CD4-positive, alpha-beta memory T cell (primary cell): ENCODE measurements at places on chromosomes 16 and 17. TPM values are rescaled to one million over a fixed set of nuclear protein-coding genes. Genes with fewer than 3 reads are reported as not detected.

Gene SYCE1L
- polyA plus RNA-seq, result 5.4 TPM

Gene HBM
- not detected for polyA plus RNA-seq

Gene WNK4
- polyA plus RNA-seq, result not detected

Gene CFAP97D1
- not detected for polyA plus RNA-seq

Gene OTOP2
- not detected for polyA plus RNA-seq

Gene ABAT
- polyA plus RNA-seq, result 2.8 TPM

Gene RFNG
- polyA plus RNA-seq, result 6.2 TPM

Gene MATCAP1
- 1.8 TPM for polyA plus RNA-seq

Gene CLEC18C
- not detected for polyA plus RNA-seq

Gene CPSF4L
- polyA plus RNA-seq, result not detected

DNA sequence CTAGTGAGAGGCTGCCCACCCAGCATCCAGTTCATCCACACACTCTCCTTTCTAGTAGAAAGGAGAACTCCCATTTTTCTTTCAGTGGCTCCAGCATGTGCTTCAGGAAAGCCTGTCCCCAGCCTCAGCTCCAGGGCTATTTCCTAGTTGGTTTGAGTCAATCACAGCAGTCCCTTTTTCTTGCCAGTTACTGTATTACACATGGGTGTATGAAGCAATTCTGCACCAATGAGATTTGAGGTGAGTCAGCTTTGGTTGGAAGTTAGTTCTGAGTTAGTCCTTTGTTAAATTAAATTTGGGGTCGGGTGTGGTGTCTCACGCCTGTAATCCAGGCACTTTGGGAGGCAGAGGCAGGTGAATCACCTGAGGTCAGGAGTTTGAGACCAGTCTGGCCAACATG, 24.8 kb downstream of the RAD51D start:
- H3K36me3 ChIP-seq, result no peaks in the 10 kb centered on the region
- no peak overlapping the region for H3K4me3 ChIP-seq
- H3K27me3 ChIP-seq, result no peaks in the 10 kb centered on the region
- H3K4me1 ChIP-seq, result peaks cover 13% of the 10 kb centered on the region
- no peak overlapping the region for H3K27ac ChIP-seq
- DNase-seq, result no peak

GRCh38 chr16:26770547-26770946, 296.2 kb upstream of the C16orf82 start:
- DNase-seq, result no peak
- no peak overlapping the region for H3K4me3 ChIP-seq
- H3K4me1 ChIP-seq, result no peaks in the 10 kb centered on the region
- H3K27me3 ChIP-seq, result no peaks in the 10 kb centered on the region
- no peaks in the 10 kb centered on the region for H3K36me3 ChIP-seq

GRCh38 chr17:12983991-12984884, 33.6 kb downstream of the ELAC2 start:
- no peak overlapping the region for H3K27ac ChIP-seq
- no peaks in the 10 kb centered on the region for H3K27me3 ChIP-seq
- H3K4me1 ChIP-seq, result no peaks in the 10 kb centered on the region
- H3K36me3 ChIP-seq, result no peaks in the 10 kb centered on the region

GRCh38 chr17:51423421-51424160, 163.2 kb downstream of the UTP18 start:
- DNase-seq, result no peak
- H3K27me3 ChIP-seq, result no peaks in the 10 kb centered on the region
- H3K36me3 ChIP-seq, result no peaks in the 10 kb centered on the region
- no peak overlapping the region for H3K4me3 ChIP-seq

- H3K36me3 ChIP-seq, result no peaks in the 10 kb centered on the region
- no peak for DNase-seq
These were observed 11.9 kb downstream of the GSE1 start for GRCh38 chr16:85625053-85625452.

DNA sequence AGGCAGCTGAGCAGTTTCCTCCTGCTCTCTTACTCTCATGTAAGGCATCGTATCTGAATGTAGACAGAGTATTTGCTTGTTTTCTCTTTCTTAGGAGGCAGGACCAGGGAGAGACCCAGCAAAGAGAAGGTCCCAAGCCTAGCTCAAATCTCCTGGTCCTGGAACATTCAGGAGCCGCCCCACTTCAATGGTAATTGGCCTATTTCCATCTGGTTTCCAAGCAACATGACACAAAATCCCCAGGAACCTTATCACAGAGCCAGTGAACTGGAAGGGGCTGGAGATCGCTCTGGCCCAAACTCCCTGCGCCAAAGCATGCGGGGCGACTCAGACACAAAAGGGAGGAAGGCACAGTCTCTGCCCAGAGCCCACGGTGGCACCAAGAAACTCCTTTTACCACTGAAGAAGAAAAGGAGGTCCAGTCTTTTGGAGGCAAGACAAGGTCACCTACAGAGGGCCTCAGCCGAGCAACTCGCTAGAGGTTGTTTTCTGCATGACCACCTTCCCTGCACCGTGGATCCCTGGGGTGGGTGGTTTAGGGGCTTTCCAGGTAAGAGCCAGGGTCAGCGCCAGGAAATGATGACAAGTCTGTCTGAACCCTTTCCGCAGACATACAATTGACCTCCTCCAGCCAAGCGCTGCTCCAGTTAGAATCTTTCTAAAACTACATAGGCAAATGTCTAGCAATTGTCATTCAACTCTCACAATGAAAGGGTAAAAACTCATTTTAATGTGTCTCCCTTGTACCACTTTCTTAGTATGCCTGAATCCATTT, 394.7 kb downstream of the SOX9 start:
- no peaks in the 10 kb centered on the region for H3K4me1 ChIP-seq
- no peaks in the 10 kb centered on the region for H3K36me3 ChIP-seq
- H3K4me3 ChIP-seq, result no peak overlapping the region
- no peak for DNase-seq
- H3K27me3 ChIP-seq, result no peaks in the 10 kb centered on the region

GRCh38 chr16:87723226-87723623, 42.6 kb downstream of the KLHDC4 start:
- peaks cover 39% of the 10 kb centered on the region for H3K36me3 ChIP-seq
- no peak overlapping the region for H3K4me3 ChIP-seq
- H3K27ac ChIP-seq, result no peak overlapping the region
- DNase-seq, result no peak
- H3K4me1 ChIP-seq, result peaks cover 3% of the 10 kb centered on the region

DNA sequence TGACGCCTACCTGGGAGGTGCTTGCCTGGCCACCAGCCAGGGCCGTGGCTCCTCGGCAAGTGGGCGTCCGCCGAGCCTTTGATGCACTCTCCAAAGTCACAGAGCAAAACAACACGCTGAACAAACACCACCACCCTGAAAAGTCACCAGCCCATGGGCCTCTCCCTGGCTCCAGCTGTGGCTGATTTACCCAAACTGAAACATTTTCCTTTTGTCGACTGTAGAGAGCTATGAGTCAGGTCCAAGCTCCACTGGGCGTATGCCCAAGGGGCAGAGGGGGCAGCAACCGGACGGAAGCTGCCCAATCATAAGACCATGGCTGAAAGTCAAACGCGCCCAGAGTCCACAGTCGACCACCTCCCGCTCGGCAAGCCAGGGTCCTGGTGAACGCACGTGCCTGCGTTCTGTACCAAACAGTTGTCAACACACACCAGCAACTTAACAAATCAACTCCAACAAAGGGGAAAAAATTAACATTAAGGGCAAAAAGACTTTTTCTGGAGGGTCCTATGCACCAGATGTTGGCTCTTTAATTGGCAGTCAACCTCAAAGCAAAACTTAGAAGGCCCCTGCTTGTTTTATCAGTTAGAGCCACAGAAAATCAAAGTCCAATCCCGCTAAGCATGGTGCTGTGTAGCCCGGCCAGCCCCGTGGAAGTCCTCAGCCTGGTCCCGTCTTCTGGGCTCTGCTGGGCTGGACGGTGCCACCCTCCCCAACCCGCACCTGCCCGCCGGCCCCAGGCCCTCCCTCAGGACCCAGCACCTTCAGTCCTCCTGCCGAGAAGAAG, 47.3 kb downstream of the TBC1D16 start:
- no peak for DNase-seq
- H3K4me1 ChIP-seq, result peaks cover 21% of the 10 kb centered on the region
- H3K27ac ChIP-seq, result no peak overlapping the region
- H3K36me3 ChIP-seq, result no peaks in the 10 kb centered on the region

DNA sequence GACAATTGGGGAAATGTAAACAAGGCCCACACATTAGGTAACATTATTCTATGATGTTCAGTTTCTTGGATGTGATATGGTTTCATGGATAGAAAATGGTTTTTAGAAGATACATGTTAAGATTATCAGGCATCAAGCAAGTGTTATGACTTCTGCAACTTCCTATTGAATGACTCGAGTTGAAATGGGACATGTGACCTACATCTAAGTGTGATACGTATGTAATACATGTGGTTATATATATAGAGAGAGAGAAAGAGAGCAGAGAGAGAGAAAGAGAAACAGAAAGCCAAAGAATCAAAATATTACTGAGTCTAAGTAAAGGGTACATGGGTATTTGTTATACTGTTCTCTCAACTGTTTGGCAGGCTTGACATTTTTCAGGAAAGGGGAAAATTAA, 1.7 kb downstream of the TMEM170A start:
- peak overlapping the region; percentile 90 for H3K27ac ChIP-seq
- H3K27me3 ChIP-seq, result no peaks in the 10 kb centered on the region
- DNase-seq, result no peak
- H3K36me3 ChIP-seq, result no peaks in the 10 kb centered on the region
- H3K4me1 ChIP-seq, result peaks cover 47% of the 10 kb centered on the region

DNA sequence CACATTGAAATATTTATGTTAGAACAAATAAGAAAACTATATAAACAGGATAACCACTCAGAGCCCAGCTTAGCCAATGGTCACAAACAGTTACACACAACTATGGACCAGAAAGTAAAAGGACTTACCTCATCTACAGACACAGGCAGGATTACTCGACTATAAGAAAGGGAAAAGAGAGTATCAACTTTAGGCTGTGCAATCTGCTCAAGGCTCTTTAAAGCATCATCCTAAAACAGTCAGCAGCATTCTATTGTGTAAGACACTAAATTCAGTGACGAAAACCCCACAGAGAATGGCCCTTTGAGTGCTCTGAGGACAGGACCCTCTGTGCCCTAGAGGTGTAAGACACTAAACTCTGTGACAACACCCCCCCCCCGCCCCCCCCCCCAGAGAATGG, 4.2 kb downstream of the PITPNA start:
- no peaks in the 10 kb centered on the region for H3K27me3 ChIP-seq
- no peak overlapping the region for H3K27ac ChIP-seq
- H3K36me3 ChIP-seq, result peaks cover 9% of the 10 kb centered on the region
- peaks cover 29% of the 10 kb centered on the region for H3K4me1 ChIP-seq

DNA sequence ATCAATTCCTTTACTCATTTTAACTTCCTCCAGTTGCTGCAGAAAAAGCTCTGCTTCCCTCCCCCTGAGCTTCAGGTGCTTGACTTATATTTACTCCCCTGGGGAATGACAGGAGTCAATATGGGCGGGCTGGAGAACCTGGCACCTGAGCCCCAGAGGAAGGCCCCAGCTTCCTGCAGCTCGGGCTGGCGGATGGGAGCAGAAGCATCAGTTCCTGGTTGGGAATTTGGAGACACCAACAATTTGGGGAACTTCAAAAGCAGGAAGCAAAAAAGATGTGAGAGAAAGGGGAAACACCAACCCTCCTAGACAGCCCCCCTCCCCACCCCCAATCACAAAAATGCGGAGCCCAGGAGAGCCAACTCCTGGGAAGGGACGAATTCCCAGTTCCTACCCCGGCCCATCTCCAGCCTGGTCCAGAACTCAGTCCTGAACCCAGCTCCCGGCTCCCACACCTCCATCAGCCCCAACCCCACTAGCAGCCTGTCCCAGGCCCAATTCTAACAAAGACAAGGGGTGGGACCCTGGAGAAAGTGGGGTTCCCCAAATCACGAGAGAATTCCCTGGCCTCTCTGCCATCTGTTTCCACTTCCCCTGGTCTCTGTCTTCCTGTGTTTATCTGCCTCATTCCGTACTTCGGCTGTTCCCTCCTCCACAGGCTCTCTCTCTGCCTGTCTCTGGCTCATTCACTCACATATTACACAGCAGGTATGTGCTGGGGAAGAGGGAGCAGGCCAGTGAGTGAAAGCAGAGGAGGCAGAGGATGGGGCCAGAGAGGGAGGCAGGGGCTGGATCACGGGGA, 16.2 kb upstream of the ASGR2 start:
- no peak overlapping the region for H3K4me3 ChIP-seq
- no peaks in the 10 kb centered on the region for H3K27me3 ChIP-seq
- no peak overlapping the region for H3K27ac ChIP-seq

DNA sequence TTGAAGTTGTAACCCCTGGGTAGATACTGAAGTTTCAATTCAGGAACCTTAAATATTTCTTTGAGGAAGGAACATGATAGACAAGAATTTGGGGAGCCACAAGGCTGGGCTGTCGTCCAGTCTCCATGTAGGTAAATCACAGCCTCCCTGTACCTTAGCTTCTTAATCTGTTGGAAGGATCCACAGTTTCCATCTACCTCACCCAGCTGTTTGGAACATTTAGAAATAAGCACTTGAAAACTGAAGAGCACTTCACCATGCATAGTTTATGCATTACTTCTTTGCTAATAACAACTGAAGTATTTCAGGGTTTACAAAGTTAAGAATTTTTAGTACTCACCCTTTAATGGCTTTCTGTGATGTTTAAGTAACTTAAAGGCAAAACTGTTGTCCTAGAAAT, 17.2 kb downstream of the TXNDC11 start:
- no peak overlapping the region for H3K27ac ChIP-seq
- peaks cover 29% of the 10 kb centered on the region for H3K4me1 ChIP-seq
- H3K36me3 ChIP-seq, result peaks cover 31% of the 10 kb centered on the region
- H3K4me3 ChIP-seq, result no peak overlapping the region

- H3K36me3 ChIP-seq, result no peaks in the 10 kb centered on the region
- no peak overlapping the region for H3K4me3 ChIP-seq
- H3K4me1 ChIP-seq, result peaks cover 65% of the 10 kb centered on the region
- no peaks in the 10 kb centered on the region for H3K27me3 ChIP-seq
- DNase-seq, result no peak
These were observed 2.1 kb downstream of the HCRT start for GRCh38 chr17:42182927-42183734.

GRCh38 chr17:65942592-65942991, 249.3 kb downstream of the CEP112 start:
- no peak overlapping the region for H3K27ac ChIP-seq
- no peaks in the 10 kb centered on the region for H3K36me3 ChIP-seq
- no peak overlapping the region for H3K4me3 ChIP-seq
- DNase-seq, result no peak
- no peaks in the 10 kb centered on the region for H3K27me3 ChIP-seq

GRCh38 chr17:80012765-80013741, 22.6 kb downstream of the TBC1D16 start:
- no peaks in the 10 kb centered on the region for H3K36me3 ChIP-seq
- no peak overlapping the region for H3K27ac ChIP-seq
- DNase-seq, result no peak
- no peaks in the 10 kb centered on the region for H3K27me3 ChIP-seq
